Stimulated activated CD8-positive, alpha-beta memory T cell treated with anti-CD3 and anti-CD28 coated beads, Interleukin-7, amount 100 ng/mL, for 1 hour (primary cell): ENCODE measurements at places on chromosomes 2 and 18.

- DNase-seq, result no peak
Measured at GRCh38 chr2:237870754-237871651, 11.6 kb downstream of the RAMP1 start.

DNA sequence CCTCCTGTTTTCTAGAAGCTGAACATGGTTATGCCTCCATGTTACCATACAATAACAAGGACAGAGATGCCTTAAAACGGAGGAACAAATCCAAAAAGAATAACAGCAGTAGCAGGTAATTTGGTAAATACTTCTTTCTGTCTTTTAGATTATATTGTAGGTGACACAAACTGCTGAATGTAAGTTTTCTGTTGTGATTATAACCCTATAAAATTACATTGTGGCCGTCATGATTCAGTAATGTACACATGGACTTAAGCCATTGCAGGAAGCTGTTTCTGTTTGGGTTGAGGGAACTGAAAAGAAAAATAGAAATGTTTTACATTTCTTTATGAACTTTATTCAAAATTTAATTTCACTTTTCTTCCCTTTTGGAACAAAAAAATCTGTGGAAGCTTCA, 1.2 kb downstream of the MXD1 start:
- DNase-seq, result no peak

DNA sequence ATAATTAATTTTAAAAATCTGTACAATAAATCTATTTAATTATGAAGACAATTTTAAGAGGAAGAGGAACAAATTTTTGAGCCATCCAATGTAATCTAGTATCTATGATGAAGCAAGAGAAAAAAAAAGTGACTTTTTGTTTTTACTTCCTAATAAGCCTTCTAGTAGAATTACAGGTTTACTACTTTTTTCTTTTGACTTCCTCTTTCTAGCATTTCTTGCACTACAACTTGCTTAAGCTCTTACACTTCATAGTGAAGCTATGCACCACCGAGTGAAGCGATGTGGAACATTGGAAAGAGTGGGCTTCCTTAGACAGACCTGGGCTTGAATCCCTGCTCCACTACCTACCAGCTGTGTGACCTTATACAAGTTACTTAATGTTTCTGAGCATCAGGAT, 2.1 kb downstream of the SERPINB2 start:
- DNase-seq, result no peak

DNA sequence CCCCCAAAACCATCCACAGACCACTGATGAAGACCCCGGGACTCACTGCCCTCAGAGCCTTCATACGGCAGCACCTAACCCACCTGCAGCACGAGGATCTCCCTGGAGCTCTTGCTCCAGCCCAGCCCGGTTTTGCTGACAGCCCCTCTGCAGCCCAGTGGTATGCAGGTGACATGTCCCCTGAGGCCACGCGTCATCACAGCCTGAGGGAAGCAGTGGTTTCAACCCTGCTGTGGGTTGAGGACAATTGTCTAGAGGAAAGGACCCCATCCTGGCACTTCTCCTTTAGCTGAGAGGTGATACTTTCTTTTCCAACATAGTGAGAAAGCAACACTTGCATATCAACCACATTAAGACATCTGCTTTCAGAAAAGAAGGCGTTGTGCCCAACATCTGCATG, 134.0 kb downstream of the SEPTIN10 start:
- DNase-seq, result no peak

DNA sequence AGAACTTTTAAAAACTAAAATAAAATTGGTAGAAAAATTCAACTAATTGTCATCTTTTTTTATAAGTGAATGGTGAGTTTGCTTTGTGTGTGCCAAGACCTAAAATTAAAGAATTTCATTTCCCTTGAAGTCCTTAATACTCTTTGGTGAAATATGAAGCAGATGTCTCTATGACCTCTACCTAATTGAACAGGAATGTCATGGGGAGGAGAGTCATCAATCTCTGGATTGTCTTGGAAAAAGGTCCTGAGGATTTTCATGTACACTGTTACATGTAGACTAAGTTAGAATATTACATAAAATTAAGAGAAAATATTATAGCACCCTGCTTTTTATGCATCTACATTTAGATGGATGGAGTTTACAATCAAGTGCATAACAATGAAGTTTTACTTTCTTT, 177.9 kb upstream of the LRP1B start:
- no peak for DNase-seq

- DNase-seq, result no peak
Measured at GRCh38 chr2:21757805-21758430, 634.1 kb downstream of the TDRD15 start.

GRCh38 chr18:31504455-31505147, 6.6 kb downstream of the DSG2 start:
- DNase-seq, result no peak

GRCh38 chr2:109067631-109068125, 61.3 kb upstream of the SH3RF3 start:
- no peak for DNase-seq

DNA sequence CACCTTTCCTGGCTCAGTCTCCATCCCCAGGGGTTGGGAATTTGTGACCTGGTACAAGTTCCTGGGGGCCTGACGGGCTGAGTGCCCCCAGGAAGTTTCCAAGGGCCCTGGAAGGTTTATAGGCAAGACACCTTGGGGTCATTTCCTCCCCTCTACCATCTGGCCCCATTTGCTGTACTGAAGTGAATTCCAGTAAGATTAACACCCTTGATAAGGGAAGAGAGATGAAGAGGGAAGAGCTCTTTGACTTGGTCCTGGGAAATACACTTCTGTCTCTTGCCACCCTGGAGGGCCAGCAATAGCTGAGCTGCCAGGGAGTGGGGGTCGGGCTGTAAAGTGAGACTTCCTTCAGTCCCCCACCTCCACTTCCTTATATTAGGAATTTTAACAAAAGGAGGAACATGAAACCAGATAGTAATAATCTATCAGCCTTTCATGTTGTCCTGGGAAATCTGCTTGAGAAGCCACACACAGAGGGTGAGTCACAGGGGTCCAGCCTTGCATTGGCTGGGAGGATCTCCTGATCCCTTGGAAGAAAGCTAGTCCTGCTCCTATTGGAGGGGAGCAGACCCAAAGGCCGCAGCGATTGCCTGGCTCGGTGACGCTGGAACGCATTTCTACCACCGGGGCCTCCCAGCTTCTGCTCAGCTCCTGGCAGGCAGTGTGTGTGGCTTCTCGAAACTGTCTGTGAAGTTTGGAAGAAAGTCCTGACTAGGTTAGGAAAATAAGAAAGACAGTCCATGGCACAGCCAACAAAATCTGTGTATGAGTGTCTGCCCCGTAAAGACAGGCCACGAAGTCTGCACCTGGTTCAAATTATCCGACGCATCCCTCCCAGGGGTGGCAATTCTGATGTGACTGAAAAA, 87.3 kb downstream of the ACAA2 start:
- no peak for DNase-seq

GRCh38 chr2:121293450-121294325, 8.7 kb upstream of the TFCP2L1 start:
- no peak for DNase-seq

DNA sequence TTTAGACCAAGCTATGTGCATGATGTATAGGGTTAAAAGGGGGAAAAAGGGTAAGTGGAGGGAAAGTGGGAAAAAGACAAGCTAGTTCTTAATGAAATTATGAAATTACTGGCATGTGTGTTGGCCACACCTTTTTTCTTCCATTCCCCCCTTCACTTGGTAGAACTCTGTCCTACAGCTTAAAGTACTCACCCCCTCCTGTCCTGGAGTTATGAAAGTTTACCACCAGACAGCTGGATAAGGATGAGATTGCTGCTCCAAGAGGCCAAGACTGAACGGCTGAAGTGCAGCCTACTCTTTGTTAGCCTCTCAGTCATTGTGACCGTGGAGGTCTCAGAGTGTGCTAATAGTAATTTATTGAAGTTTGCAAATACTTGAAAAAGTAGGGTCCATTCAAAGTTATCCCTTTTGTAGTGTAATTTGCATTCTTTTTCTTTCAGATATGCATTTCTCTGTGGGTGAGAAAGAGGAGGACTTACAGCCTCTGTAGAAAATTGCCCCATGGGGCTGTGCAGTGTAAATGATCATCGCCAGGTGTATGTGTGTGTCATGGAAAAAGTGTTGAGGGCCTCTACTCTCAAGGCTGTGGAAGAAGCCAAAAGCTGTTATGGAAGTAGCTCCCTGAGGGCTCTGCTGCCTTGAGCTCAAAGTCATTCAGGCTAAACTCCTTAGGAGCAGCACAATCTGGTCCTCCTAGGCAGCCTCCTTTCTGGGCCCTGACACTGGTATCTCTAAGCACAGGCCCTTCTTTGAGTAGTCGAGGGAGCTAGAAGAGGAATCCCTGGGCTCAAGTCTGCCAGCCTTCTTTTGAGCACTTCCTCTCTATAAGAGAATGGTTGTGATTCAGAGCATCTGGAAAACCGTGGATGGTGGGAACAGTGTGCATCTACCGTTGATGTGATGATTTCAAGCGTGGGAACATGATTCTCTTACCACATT, 46.2 kb downstream of the LHCGR start:
- DNase-seq, result no peak

DNA sequence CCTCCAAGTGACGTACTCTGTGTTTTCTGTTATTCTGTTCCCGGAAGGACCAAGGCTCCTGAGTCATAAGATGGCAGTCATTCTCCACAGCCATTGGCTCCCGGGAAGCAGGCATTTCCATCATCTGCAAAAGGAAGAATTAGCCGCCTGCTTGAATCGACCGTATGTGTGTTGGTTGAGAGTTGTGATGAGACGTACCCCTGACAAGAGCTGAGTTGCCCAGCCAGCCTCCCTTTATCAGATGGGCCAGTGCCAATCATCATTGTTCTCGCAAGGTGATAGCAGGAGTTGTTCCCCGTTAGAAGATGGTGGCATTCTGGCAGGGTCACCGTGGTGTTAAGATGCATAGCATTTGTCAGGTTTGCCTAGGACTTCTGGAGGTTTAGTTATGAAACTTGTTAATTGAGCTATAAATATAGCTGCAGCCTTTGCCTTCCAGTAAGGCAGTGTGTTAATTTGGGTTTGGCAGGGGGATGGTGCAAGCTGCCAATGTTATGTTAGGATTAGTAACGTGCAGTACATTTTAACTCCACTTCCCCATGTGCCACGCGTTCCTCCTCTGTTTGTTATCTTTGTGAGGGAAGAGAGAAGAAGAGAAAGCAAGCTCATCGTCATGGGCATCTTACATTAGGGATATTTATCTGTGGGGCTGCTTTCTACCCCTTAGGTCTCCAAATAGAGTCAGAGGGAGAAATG, 652.7 kb upstream of the FANCL start:
- no peak for DNase-seq

GRCh38 chr18:27175914-27176313, 9.2 kb downstream of the CHST9 start:
- DNase-seq, result no peak

DNA sequence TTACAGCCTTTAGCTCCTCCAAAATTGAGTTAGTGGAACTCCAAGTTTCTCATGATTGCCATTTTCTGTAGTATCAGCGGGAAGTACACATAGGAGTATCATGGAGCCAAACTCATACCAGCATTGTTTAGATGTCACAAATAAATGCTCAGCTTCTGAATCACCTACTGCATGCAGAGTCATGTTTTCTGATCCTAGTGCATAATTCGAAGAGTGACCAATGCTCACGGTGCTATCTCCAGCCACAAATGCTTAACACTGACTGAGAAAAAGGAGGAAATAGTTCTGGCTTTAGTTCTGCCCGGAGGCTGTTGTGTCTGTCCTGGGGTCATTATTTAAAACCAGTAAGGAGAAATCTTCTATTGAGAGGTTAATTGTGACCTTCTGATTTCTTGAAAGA, 45.4 kb upstream of the LRATD1 start:
- DNase-seq, result no peak

DNA sequence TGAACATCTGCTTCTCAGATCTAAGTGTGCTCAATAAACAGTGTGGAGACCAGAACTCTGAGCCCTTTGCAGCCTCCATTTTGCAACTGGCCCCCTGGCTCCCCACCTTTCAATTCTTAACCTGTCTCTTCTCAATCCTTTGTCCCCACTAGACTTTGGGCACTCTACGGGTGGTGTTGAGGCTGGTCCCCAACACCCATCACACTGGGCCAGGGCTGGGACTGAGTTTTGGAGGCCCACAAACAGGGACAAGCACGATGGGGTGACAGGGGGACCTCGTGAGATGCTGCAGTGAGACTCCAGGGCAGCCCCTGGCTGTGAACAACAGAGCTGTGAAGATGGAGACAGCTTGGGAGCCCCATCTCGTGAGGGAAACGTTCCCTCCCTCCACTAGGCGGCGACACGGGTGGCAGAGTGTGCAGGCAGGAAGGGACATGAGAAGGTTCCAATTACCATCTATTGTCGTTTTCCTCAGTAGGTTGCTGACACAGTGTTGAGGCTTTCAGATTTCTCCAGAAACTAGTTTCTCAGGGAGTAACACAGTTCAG, 1.2 kb downstream of the ANKMY1 start:
- DNase-seq, result no peak

DNA sequence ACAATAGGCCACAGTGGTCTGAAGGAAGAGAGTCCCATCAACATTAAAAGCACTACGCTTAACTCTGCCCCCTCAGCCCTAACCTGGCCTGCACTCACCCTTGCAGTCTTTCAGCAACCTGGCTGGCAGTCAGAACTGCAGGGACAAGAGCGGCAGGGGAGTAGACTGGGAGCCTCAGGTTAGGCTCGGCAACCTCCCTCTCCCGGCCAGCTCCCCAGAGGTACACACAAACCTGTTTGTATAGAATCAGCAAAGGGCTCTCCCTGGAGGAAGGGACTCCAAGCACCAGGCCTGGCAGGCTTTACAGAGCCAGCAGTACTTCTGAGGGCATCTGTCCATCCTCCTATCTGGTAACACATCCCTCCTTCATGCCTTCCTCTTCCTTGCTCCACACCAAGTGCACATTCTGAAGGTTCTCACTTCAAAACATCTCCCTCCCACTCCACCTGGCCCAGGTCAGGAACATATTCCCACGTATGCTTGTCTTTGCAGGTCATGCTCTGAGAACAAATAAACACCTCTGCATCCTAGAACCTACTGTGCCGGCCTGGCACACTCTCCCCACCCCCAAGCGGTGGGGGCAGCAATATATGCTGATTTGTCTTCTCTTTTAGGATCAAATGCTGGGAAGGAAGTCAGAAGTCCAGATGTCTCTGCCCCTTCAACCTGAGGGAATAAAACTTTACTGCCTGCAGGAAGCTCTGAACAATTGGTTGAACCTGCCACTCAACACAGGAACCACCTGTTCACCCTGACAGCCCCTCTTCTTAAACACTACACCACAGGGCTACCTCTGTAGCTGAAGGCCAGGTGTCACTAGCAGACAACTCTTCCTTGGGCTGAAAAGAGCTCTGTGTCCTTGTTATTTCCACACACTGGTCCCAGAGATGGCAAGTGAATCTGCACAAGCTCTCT, 12.6 kb upstream of the SFXN5 start:
- DNase-seq, result no peak

DNA sequence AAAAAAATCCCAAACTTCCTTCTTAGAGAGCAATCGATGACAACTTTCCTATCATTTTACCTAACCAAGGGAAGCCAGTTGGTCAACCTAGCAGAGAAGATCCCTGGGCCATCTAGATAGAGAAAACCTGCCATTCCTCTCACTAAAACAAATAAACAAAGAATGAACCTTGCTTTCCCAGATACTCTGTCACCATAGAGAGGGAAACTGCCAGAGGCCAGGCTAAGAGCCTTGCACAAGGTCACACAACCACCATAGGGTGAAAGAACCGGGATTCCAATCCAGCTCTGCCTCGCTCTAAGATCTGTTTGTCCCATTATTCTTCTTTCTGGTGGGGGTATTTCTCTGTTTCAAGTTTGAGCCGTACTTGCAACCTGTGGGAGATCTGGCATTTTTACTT, 154.6 kb downstream of the CYRIA start:
- no peak for DNase-seq
